Osteoblast (primary cell): ENCODE measurements at places on chromosomes 5 and 9. TPM values are rescaled to one million over a fixed set of nuclear protein-coding genes. Genes with fewer than 3 reads are reported as not detected.

GRCh38 chr9:133518200-133518599 is 6.6 kb downstream of the MYMK start:
- peaks cover 18% of the 10 kb centered on the region for H3K27me3 ChIP-seq
- H3K27ac ChIP-seq: no peak overlapping the region
- H3K4me1 ChIP-seq: no peaks in the 10 kb centered on the region
- no peak overlapping the region for H3K4me3 ChIP-seq

DNA sequence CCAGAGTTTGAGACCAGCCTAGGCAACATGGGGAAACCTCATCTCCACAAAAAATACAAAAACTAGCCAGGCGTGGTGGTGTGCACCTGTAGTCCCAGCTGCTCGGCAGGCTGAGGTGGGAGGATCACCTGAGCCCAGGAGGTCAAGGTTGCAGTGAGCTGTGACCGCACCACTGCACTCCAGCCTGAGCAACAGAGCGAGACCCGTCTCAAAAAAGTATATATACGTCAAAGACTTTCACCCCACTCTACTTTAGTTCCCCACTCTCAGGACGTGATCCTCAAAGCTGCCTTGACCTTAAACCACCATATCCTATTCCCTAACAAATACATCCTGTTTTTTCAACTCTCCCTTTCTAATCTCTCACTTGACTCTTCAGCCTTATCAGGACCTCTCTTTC is 41.0 kb downstream of the PCDHGC5 start:
- no peak for DNase-seq
- peaks cover 24% of the 10 kb centered on the region for H3K36me3 ChIP-seq
- no peaks in the 10 kb centered on the region for H3K27me3 ChIP-seq

DNA sequence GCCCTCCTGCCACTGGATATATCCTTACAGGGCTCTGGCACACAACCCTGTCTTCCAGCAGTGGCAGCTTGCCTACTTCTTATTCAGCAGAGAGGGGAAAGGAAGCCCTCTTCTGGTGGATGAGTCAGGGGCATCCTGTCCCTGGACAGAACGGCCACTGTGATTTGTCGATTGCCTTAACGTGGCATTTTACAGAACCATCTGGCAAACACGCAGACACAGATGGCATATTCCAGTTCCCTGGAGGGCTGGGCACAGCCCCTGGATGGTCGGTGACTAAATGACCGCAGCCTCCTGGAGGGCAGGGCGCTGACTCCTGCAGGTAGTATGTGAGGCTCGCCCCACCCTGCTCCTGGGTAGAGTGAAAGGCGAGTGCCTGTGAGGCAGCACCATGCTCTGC is 62.1 kb downstream of the DCP2 start:
- peak; percentile 92 for DNase-seq
- H3K4me1 ChIP-seq: peaks cover 21% of the 10 kb centered on the region
- no peaks in the 10 kb centered on the region for H3K36me3 ChIP-seq
- no peak overlapping the region for H3K4me3 ChIP-seq

GRCh38 chr5:150253416-150254208 is 36.0 kb downstream of the CAMK2A start:
- DNase-seq: no peak
- H3K4me3 ChIP-seq: no peak overlapping the region
- no peaks in the 10 kb centered on the region for H3K36me3 ChIP-seq
- no peaks in the 10 kb centered on the region for H3K27me3 ChIP-seq
- H3K4me1 ChIP-seq: no peaks in the 10 kb centered on the region
- H3K27ac ChIP-seq: no peak overlapping the region

GRCh38 chr5:53035868-53036381 is 46.8 kb downstream of the ITGA2 start:
- peak overlapping the region; percentile 62 for H3K27ac ChIP-seq
- no peaks in the 10 kb centered on the region for H3K27me3 ChIP-seq
- H3K4me3 ChIP-seq: no peak overlapping the region
- H3K36me3 ChIP-seq: no peaks in the 10 kb centered on the region

- no peaks in the 10 kb centered on the region for H3K27me3 ChIP-seq
- H3K36me3 ChIP-seq: peaks cover 33% of the 10 kb centered on the region
- no peak overlapping the region for H3K27ac ChIP-seq
- H3K4me3 ChIP-seq: no peak overlapping the region
- DNase-seq: no peak
- H3K4me1 ChIP-seq: no peaks in the 10 kb centered on the region
Measured at GRCh38 chr5:132591145-132591544, 34.4 kb downstream of the RAD50 start.

Gene IER5L
- 86.1 and 104 TPM in 2 replicates for total RNA-seq
